Stimulated activated CD4-positive, alpha-beta T cell treated with anti-CD3 and anti-CD28 coated beads, Interleukin-15, amount 100 ng/mL, for 24 hours (primary cell): ENCODE measurements at places on chromosomes 3 and 15.
A peak's percentile ranks its signal among the peaks of the same experiment; 100 is the strongest.

DNA sequence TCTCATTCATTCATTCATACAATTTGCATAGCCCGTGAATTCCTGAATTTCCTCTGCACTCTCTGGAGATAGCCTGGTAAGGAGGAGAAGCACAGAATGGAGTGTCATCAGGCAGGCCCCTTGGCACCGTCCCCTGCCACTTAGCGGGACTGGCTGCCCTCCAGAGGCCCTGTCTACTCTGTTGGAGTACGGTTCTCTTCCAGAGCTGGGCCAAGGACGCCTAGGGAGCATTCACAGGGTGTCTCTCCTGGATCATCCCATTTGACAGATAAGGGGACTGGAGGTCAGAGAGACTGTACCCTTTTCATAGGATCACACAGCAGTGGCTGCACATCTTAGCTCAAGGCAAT is 48.0 kb downstream of the PTH1R start:
- no peak for DNase-seq

- DNase-seq, result peak; percentile 15
Measured at GRCh38 chr15:66253418-66254088, at the start of gene MEGF11. Gene MEGF11, minus strand, starts transcription at chr15:66253750. Its CDS starts 125,347 bp downstream, at chr15:66128403.

GRCh38 chr3:179045719-179046402 is 25.7 kb downstream of the ZMAT3 start:
- DNase-seq, result no peak

GRCh38 chr3:39505866-39506742 is 38.6 kb downstream of the MOBP start:
- DNase-seq, result no peak

GRCh38 chr15:36358523-36358922 is 220.9 kb upstream of the CDIN1 start:
- no peak for DNase-seq

DNA sequence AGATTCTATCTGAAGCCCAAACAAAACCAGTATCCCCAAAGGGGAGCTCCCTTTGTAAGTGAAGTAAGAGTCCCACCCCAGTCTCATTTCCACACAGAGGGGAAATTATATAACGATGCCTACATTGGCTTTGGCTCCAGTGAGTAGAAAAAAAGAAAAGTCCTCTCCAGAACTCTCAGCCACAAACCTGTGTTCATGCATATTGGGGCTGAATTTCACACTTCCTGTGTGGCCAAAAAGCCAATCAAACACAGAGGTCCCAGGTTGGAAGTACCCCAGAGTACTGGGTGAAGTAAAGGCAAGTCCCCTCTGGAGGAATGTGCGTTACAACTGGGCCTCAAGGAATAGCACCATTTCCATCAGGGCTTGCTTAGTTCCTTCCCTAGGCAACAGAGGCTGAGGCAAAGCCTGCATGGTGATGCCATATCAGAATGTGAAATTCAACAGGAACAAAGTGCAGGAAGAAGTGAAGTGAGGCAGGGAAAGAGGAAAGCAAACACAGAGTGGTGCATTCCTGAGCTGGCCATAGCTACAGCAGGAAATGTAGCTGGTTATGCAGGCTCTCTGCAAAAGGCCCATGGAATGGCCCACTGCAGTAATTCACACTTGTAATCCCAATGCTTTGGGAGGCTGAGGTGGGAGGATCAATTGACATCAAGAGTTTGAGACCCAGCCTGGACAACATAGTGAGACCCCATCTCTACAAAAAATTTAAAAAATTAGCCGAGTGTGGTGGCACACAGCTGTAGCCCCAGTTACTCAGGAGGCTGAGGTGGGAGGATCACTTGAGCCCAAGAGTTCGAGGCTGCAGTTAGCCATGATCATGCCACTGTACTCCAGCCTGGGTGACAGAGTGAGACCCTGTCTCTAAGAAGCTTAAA is 16.6 kb upstream of the CX3CR1 start:
- no peak for DNase-seq

GRCh38 chr3:68306571-68306970 is 625.8 kb downstream of the TAFA4 start:
- DNase-seq, result peak; percentile 9

DNA sequence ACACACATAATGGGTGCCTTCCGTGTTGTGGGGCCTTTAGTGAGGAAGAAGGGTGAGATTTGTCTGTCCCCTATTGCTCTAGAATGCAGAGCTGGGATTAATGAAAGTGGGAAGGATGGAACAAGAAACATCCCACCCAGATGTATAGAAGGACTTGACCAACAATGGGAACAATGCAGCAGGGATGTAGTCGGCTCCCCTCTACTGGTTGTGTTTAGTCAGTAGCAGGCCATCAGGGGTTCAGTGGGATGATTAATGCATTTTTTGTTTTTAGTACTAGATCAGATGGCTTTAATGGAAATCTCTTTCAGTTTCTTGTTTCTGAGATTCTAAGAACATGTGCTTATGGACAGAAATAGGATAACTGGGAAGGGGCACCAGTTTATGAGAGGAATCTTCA is 156.0 kb upstream of the ROPN1 start:
- no peak for DNase-seq

DNA sequence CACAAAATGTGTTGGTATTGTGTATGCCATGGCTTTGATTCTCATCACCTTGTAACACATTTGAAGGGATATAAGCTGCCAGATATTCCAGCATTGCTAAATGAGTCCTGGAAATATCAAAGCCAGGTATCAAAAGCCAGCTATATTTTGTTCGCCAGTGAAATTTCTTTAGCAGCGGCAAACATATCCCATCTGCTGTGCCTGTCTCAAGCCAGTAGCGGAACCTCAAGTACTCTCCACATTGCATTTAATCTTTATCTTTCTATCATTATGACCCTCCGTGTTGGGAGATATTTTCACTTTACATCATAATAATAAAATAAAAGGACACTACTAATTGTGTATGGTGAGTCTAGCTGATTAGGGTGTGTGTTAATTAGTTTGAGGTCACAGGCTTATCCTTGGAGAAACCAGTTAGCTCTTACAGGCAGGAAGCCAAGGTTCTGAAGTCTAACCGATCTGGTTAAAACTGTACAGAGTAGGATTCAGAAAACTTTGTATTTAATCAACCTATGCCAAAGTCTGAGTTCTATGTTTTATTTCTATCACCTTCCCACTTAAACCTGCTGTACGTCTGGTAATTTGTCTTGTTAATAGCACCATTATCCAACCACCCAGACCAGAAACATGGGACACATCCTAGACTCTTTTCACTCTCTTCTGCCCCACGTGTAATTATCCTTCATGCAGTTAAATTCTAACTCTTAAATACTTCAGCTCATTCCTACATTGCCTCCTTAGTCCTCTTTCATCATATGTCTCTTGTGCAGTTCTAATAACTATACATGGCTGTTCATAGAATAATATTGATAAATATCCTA is 14.5 kb downstream of the TIPARP start:
- no peak for DNase-seq

GRCh38 chr3:62587579-62588031 is 214.3 kb upstream of the FEZF2 start:
- DNase-seq, result no peak

GRCh38 chr15:41984622-41985021 is 12.3 kb upstream of the EHD4 start:
- DNase-seq, result no peak

GRCh38 chr3:54647721-54648120 is 280.1 kb downstream of the LRTM1 start:
- DNase-seq, result no peak

DNA sequence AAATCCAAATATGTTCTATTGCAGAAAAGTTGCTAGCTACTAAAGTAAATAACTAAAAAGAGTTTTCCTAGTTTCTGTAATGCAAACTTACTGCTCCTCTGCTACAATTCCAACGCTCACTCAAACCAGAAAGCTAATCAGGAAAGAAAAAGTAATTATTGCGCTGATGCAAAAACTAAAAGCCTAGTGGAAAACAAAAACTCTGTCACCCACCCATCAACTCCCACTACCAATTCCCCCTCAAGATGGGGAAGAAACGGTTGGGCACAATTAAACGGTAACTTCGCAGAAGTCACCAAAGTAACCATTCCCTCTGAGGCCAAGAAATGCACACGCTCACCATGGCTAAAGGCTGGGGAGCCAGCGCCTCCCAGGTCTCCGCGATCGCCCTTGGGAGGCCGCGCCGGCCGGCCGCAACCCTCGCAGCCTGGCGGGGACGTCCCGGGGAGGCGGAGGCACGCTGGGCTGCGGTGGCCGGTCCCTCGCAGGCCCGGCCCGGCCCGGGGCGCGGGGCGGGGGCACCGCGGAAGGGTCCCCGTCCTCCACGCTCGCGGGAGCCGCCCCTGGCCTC is 684 bp downstream of the SLTM start:
- DNase-seq, result no peak

DNA sequence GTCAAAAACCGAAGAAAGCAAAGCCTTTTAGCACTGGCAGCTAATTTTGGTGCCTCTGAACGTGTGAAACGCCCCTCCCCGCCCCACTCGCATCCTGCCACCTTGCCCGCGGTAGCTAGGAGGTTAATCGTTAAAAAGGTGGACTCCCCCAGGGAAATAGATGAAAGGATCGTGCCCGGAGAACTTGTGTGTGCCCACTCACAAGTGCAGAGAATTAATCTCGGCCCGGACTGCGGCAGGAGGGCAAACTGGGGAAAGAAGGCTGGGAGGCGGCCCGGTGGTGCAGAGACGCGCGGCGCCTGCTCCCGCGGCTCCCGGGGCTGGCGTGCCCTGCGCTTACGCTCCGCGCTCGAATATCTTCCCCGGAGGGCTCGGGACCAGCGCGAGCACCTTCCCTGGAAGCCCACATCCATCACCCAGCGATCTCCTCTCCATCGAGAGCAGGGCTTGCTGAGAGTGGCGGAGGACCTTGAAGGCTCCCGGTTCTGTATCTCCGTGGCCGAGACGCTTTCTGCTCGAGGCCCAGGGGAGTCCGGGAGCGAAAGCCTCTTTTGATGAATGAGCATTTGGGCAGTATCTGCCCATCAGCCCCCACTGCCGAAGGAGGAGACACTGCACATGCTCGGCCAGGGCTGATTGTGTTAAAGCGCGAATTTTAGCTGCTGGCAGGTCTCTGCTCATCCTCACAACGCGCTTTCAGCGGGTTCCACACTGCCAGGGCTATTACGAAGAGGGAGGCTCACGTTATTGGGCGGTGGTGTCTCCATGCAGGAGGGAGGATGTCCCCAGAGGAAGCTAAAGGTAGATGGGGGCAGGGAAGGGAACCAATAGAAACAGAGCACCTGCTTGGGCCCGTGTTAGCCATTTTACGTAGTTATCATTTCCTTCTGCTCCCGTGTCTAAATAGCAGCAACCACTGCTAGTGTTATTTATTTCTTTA is 1.3 kb upstream of the SPTSSB start:
- peak; percentile 48 for DNase-seq

DNA sequence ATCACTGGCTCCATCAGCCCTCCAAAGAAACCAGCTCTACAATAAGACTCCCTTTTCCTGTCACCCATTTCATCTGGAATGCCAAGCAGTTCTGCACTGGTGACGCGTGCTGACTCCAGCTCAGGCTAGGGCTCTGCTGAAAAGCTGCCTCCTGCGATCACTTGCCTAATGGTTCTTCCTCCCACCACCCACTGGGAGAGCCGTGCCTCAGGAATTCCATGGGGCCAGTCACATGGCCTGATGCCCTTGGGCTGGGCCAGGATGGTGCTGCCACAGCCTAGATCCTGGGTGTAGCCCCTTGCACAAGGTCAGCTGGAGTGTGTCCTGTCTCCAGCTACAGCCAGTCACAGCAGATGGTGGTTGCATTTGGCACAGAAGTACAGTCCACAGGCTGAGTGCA is 98.9 kb downstream of the DNAJB8 start:
- DNase-seq, result no peak

GRCh38 chr3:179037351-179037750 is 34.3 kb downstream of the ZMAT3 start:
- DNase-seq, result peak; percentile 81

GRCh38 chr3:151688571-151688970 is 45.2 kb upstream of the AADACL2 start:
- DNase-seq, result no peak

DNA sequence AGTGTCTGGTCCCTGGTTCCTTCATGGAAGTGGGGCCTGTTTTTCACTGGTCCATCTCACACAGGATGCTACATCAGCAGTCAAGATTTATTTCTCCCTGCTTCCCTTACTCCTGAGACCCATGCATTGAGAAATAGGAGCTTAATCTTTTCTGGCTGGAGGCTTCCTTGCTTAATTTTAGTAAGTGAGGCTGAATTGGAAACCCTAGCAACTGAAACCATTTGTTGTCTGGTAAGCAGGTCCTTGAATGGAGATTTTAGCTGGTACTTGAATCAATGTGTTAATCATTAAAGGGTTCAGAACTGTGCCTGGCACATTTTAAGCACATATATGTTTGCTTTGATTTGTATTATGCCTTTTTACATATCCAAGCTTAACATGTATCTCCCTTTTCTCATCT is 20.2 kb upstream of the MEF2A start:
- DNase-seq, result no peak

- no peak for DNase-seq
Measured at GRCh38 chr3:81375921-81376320, 385.5 kb downstream of the GBE1 start.

DNA sequence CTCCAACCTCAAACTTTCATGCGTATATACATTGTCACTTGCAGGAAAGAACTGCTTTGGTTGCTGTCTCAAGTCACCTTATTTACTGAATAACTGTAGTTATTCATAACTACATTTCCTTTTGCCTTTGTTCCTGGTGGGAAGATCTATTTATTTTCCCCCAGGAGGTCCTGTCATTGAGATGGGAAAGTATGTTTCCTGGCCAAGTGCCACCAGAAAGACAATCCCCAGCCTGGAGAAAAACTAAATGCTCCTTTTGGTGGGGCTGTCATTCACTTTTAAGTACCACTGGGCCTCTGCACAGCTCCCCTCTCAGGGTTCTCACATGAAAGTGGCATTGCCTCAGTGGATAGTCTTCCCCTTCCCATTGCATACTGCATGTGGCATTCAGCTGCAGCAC is 59.8 kb downstream of the LRRC3B start:
- DNase-seq, result no peak

DNA sequence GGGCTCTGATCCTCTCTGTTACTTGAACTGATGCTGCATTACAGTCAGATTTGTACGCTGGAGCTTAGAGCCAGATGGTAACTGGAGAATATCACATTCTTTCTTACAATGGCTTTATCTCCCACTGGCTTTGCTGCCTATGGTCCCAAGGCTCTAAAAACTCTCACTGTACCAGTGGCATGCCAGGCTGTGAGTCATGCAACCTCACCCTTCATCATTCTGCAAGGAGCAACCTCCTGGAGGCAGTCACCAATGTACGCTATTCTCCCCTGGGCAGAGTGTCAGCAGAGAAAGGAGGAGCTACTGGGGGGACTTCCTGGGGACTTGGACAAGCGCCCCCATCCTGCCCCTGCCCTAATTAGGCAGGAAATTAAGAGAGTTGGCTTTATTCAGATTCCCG is 97.9 kb upstream of the EIF1B start:
- DNase-seq, result no peak

- peak; percentile 75 for DNase-seq
Measured at GRCh38 chr3:155805204-155805801, 775 bp downstream of the C3orf33 start.

GRCh38 chr15:95499397-95499796 is 831.1 kb upstream of the NR2F2 start:
- DNase-seq, result no peak

GRCh38 chr3:137854533-137855261 is 90.6 kb downstream of the SOX14 start:
- DNase-seq, result no peak
